CD4-positive, CD25-positive, alpha-beta regulatory T cell (primary cell): ENCODE measurements at places on chromosomes 1 and 21. TPM values are rescaled to one million over a fixed set of nuclear protein-coding genes. Genes with fewer than 3 reads are reported as not detected.

DNA sequence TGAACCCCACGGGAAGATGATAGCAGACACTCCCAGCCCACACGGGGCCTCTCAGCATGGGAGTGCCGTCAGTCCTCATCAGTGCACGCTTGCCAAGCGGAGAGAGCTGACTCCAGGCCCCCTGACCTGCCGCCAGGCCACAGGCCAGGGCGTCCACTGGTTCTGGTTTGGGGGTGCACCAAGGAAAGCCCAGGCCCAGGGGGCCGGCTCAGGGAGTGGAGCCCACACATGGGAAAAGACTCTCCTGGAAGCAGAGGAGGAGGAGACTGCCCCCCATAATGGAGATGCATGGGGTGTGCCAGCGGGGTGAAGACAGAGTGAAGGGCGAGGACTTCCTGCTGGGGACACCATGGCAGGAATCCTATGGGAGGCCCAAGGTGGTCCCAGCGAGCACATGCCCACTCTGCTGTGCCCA lies 6.4 kb downstream of the TRIM11 start:
- DNase-seq: no peak
- H3K4me3 ChIP-seq: no peak overlapping the region
- peaks cover 37% of the 10 kb centered on the region for H3K4me1 ChIP-seq
- no peak overlapping the region for H3K27ac ChIP-seq
- H3K27me3 ChIP-seq: no peaks in the 10 kb centered on the region
- H3K36me3 ChIP-seq: peaks cover 37% of the 10 kb centered on the region

DNA sequence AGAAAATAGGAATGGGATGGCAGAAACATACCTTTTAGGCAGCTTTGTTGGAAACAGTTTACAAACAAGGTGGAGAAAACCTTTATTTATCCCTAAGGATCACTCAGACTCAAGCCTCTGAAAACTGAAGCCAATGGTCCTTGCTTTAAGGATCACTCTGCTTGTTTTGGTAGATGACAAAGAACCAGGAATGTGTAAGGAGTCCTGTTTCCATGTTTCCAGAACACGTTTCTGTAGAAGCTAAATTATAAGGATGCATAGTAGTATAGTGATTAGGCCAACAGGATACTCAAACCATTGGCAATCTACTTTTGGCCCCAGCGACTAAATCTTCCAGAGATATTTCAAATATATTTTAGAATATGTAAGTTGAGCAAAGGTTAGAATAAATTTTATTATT lies 149.1 kb upstream of the HP1BP3 start:
- no peak overlapping the region for H3K4me3 ChIP-seq
- H3K4me1 ChIP-seq: peaks cover 11% of the 10 kb centered on the region
- no peaks in the 10 kb centered on the region for H3K36me3 ChIP-seq
- no peak for DNase-seq

GRCh38 chr1:91124989-91125417 lies 103.2 kb upstream of the ZNF644 start:
- H3K27ac ChIP-seq: no peak overlapping the region
- H3K4me3 ChIP-seq: no peak overlapping the region
- H3K27me3 ChIP-seq: no peaks in the 10 kb centered on the region
- H3K4me1 ChIP-seq: no peaks in the 10 kb centered on the region
- H3K36me3 ChIP-seq: no peaks in the 10 kb centered on the region

CD1E gene
- total RNA-seq: not detected

ETV3L gene
- not detected for total RNA-seq

DNA sequence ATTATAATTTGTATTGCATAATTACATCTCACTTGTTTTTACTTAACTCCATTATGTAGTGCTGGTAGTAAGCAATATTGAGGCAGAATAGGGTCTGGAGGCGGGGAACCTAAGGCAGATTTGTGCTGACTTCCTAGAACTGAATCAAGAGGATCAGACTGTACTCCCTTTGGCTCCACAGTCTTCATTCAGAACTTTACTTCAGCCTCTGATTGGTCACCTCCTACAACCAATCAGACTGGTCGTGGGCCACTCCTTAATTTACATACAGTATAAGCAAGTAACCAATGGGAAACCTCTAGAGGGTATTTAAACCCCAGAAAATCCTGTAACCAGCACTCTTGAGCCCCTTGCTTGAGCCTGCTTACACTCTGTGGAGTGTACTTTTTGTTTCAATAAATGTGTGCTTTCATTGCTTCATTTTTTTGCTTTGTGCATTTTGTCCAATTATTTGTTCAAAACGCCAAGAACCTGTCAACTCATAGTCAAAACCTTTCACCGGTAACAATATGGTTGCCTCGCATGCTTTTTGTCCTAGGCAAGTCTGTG lies 31.6 kb downstream of the ZBTB8OS start:
- no peaks in the 10 kb centered on the region for H3K27me3 ChIP-seq
- H3K36me3 ChIP-seq: peaks cover 27% of the 10 kb centered on the region
- DNase-seq: no peak
- H3K27ac ChIP-seq: no peak overlapping the region

- no peaks in the 10 kb centered on the region for H3K27me3 ChIP-seq
- no peak overlapping the region for H3K27ac ChIP-seq
- no peaks in the 10 kb centered on the region for H3K36me3 ChIP-seq
- no peak overlapping the region for H3K4me3 ChIP-seq
- no peak for DNase-seq
These were observed 6.3 kb downstream of the CLDN8 start for GRCh38 chr21:30209601-30210000.

GRCh38 chr1:211643324-211644212 lies 31.9 kb downstream of the NEK2 start:
- no peaks in the 10 kb centered on the region for H3K36me3 ChIP-seq
- no peaks in the 10 kb centered on the region for H3K4me1 ChIP-seq
- DNase-seq: no peak
- no peak overlapping the region for H3K27ac ChIP-seq

ALG14 gene
- 1.2 TPM for total RNA-seq

DNA sequence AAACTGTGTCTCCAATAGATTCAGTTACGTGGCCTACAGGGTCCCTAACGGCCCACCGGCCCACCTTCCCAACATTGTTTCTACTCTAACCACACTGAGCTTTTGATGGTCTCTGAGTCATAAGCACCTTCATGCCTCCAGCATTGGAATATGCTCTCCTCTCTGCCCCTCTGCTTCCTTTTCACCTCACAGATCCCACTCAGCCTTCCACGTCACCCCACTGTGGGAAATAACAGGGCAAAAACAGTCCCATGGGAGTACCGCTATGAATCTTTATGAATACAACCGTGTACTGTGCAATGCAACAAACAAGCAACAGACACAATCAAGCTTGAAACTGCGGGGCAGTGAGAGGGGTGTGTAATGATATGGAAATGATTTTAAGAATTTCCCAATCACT lies 5.3 kb upstream of the SARS1 start:
- H3K27ac ChIP-seq: no peak overlapping the region
- no peak for DNase-seq
- no peak overlapping the region for H3K4me3 ChIP-seq

SLAMF6 gene
- total RNA-seq: 60.0 TPM

DNA sequence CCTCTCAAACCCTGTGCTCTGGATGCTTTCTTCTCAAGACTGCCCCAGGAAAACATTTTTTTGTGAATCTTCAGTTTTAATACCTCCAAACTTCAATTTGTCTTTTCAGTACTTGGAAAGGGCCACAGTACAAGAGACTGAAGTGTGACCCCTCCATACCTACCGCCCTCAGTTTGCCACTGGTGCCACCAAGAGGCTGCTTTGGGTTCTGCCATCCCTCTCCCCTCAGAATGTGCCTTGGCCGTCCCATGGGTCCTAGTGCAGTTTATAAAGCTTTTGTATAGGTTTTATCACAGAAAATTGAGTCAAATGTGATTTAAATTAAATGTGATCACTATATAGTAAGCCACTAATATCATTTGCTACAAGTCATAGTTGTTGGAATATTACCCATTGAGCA lies 60.8 kb upstream of the PGD start:
- no peak overlapping the region for H3K27ac ChIP-seq
- H3K36me3 ChIP-seq: peaks cover 42% of the 10 kb centered on the region
- no peak overlapping the region for H3K4me3 ChIP-seq
- no peaks in the 10 kb centered on the region for H3K4me1 ChIP-seq
- H3K27me3 ChIP-seq: no peaks in the 10 kb centered on the region
- peak; percentile 38 for DNase-seq

GRCh38 chr1:145996433-145997015 lies at the start of gene TXNIP:
Gene TXNIP (minus strand): TSS chr1:145996579. CDS start chr1:145996266, 313 bp downstream.
- peak within 1 kb of the TSS; percentile 97 for H3K4me3 ChIP-seq
- peak; percentile 98 for DNase-seq
- peak within 1 kb of the TSS; percentile 93 for H3K27ac ChIP-seq

- H3K4me1 ChIP-seq: no peaks in the 10 kb centered on the region
- H3K27me3 ChIP-seq: no peaks in the 10 kb centered on the region
- DNase-seq: no peak
- no peak overlapping the region for H3K4me3 ChIP-seq
These were observed 412.2 kb downstream of the KIF26B start for GRCh38 chr1:245566952-245567351.

CRP gene
- not detected for total RNA-seq

DNA sequence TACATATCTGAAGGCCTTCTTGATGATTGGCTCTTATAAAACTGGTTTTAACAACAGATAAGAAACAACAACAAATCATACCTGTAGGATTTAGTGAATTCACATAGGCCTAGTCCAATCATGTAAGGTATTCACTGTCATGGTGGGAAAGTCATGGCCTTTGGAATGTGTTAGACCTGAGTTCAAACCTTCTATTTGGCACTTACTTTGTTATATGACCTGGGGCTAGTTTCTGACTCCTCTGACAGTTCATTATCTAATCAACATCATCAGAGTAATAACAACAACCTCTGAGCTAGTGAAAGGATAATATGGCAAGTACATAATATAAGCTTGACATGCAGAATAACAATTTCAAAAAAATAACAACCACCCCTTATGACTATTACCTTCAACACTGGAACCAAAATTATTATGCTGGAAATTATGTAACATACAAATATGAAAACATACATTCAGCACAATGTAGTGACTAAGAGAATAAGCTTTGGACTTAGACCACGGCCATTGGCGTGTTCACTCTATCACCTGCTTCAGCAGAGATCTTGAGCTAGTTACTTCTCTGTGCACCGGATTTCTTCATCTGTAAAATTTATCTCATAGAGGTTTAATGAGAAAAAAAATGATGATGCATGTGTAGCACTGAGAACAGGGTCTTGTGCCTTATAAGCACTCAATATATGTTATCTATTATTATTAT lies 597.6 kb downstream of the LMO4 start:
- H3K36me3 ChIP-seq: no peaks in the 10 kb centered on the region
- no peak for DNase-seq
- no peaks in the 10 kb centered on the region for H3K4me1 ChIP-seq
- H3K4me3 ChIP-seq: no peak overlapping the region
- H3K27me3 ChIP-seq: no peaks in the 10 kb centered on the region

DNA sequence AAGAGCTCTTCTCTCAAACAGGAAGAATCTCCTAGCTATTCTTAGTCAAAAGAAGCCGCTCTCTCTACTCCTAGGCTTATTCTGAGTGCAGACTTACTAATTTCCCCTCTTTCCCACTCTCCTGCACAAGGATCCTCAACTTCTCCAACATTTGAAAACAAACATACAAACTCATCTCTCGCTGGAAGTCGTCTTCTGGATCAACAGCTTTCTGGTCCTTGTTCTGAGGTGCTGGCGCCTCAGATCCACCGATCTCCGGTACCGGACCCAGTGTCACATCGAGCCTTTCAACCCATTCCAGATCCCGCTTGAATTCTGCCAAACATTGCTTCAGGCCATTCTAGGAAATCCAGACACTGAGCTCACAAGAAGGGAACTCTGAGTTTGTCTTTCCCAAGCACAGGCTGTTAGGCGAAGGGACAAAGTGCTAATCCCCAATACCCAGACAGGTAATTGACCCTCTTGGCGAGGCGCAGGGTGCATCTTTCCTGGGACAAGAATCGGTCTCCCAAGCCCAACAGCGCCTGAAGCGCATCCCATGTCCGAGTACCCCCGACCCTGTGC lies 696 bp downstream of the EBNA1BP2 start:
- peaks cover 9% of the 10 kb centered on the region for H3K27me3 ChIP-seq
- DNase-seq: no peak
- peaks cover 34% of the 10 kb centered on the region for H3K36me3 ChIP-seq
- H3K27ac ChIP-seq: peak overlapping the region; percentile 72

DNA sequence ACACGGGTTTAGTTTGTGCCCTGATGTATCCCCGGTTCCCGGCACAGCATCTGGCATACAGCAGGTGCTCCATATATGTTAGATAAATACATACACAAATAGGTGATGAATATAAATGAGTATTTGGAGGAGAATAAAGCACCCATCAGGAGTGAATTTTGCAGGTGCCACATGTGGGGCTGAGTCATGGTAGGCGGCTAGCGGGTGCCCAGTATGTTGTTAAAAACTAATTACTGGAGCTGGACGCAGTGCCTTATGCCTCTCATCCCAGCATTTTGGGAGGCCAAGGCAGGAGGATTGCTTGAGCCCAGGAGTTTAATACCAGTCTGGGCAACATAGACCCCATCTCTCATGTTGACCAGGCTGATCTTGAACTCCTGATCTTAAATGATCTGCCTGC lies 16.7 kb upstream of the WASF2 start:
- no peaks in the 10 kb centered on the region for H3K36me3 ChIP-seq
- H3K27ac ChIP-seq: no peak overlapping the region
- DNase-seq: no peak
- H3K27me3 ChIP-seq: no peaks in the 10 kb centered on the region
- H3K4me1 ChIP-seq: no peaks in the 10 kb centered on the region

GRCh38 chr1:158248771-158249170 lies 5.5 kb upstream of the CD1A start:
- H3K4me3 ChIP-seq: no peak overlapping the region
- peaks cover 18% of the 10 kb centered on the region for H3K4me1 ChIP-seq
- H3K27ac ChIP-seq: no peak overlapping the region
- DNase-seq: no peak
- no peaks in the 10 kb centered on the region for H3K36me3 ChIP-seq
- peaks cover 5% of the 10 kb centered on the region for H3K27me3 ChIP-seq

DNA sequence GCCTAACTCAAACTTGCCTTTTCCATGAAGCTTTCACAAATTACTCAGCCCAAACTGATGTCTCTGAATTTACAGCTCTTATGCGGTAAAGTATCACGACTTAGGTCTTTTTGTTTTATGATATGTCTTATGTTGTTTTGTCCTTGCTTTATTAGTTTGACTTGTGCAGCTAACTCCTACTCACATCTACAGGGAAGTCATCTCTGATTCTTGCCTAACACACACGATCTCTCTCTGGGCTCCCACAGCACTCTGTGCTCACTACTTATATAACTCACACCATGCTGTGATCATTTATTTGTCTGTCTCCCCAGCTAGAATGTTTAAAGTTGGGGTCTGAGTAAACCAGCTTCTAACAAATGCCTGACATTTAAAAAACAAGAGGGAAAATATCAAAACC lies 9.3 kb upstream of the PI4KB start:
- no peak for DNase-seq
- H3K36me3 ChIP-seq: no peaks in the 10 kb centered on the region
